ENCODE measurements at places on chromosomes 2 and 18.

DNA sequence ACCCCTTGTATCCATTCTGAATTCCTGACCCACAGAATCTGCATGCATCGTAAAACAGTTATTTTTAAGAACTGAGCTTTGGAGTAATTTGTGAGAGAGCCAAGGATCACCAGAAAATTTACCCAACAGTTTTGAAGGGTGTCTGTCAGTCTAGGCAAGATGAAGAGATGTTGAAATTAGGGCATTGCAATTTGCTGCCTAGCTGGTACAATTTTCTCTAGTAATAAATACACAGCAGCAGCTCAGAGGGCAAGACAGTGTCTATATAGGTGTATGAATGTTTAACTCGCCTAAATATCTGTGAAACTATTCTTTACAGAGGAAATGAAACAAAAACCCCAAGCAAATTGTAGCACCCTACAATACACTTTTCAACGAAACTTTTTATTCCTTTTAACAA, 377.8 kb upstream of the POU3F3 start:
- DNase-seq, result no peak

DNA sequence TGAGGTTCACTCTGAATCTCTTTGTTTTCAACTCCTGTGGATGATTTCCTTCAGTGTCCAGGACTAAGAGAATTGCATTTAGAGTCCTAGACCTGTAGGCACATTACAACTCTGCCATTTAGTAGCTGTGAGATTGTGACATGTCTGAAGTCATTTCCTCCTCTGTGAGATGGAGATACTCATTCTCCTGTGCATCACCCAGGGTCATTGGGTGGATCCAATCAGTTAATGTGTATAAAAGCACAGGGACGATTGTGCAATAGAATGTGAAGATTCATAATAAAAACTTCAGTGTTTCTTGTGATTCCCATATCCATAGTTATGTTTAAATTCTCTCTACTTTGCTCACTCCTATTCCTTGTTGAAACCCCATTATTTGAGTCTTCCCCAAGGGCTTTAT, 113.6 kb downstream of the DIS3L2 start:
- no peak for DNase-seq

DNA sequence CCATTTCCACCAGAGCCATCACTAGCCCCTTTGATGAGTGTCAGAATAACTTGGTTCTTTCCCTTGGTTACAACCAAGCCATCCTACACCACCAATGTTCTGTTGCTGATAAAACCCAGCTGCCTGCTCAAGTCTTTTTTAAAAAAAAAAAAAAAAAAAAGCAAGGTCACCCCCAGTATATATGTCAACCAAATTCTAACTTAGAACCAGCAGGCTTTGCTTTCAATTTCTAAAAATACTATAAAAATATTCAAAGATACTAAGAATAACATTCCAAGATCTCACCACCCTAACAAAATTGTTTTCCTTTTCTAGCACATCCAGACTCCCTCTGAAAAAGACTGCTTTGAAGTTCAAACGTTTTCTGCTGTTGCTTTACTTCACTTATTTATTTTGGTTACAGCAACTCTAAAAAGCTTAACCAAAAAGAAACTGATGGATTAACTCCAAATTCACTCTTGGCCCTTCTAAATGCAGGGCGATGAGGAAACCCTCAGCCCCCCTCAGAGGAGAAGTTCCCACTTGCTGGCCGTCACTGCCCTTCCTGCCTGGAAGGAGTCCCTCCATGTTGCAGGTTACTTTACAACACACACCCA, 10.9 kb downstream of the UXS1 start:
- DNase-seq, result no peak

DNA sequence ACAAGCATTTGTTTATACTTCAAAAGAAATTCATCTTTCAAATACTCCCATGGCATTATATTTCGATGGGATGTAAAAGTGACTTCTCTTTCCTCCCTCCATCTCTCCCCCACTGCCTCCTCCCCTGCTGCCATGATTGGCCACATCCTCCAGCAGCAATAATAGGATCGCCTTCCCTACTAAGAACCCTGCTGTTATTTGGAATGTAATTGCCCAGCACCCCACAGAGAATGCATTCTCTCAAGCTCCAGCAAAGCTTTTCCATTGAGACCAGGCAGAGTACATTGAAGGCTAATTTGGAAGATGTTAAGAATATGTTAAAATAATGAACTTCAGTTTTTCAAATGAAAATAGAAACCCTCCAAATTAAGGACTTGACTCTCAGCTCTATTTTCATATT, 375.4 kb upstream of the ACVR2A start:
- DNase-seq, result peak; percentile 24

- no peak for DNase-seq
Measured at GRCh38 chr18:63686871-63687270, 15.9 kb upstream of the SERPINB11 start.

DNA sequence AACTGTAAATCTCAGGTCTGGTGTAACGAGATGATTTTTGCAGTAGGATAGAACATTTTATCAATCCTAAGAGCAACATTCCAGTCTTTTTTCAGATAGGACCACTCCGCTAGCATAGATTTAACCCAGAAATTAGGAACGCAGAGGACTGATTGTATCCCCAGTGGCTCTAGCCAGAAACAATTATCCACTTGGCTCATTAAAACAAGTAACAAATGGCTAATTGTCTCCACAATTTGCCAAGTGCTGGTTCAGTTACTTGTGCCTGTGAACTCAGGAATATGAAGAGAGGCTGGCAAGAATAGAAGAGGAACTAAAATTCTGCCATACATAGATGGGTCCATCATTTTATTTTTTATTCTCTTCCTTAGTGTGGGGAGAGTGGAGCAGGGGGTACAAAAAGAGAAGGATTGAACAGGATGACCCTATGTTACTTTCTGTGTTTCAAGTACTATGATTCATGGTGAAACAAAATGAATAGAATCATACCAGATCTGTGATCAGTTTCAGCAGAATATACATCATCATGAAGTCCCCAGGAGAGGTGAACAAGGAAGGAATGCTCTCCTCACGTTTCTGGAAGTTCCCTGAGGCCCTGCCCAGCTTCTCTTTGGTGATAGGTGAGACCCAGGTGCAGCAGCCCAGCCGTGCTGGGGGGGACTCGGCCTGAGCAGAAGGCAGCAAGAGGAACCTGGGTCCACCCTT, 121.6 kb downstream of the ARL4C start:
- DNase-seq, result no peak

- no peak for DNase-seq
Measured at GRCh38 chr2:8028981-8029380, 652.9 kb upstream of the ID2 start.

GRCh38 chr2:47043142-47043890, 111.8 kb downstream of the STPG4 start:
- no peak for DNase-seq

- DNase-seq, result no peak
Measured at GRCh38 chr2:119522671-119523070, 1.6 kb downstream of the SCTR start.

DNA sequence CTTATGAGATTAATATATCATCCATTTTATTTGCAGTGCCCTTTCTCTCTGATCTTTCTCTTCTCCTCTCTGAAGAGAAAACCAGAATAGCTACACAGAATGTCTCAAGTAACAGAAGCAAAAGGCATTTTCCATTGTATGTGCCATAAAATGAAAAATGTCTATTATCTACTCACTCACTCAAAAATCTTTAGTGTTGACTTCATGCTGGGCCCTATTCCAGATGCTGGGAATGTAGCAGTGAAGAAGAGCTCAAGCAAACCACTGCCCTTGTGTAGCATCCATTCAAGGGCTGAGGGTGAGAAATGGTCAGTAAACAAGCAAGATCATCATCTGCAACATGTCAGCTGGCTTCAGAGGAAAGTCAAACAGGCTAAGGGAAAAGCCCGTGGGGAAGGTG, 427.7 kb downstream of the METTL4 start:
- DNase-seq, result no peak

DNA sequence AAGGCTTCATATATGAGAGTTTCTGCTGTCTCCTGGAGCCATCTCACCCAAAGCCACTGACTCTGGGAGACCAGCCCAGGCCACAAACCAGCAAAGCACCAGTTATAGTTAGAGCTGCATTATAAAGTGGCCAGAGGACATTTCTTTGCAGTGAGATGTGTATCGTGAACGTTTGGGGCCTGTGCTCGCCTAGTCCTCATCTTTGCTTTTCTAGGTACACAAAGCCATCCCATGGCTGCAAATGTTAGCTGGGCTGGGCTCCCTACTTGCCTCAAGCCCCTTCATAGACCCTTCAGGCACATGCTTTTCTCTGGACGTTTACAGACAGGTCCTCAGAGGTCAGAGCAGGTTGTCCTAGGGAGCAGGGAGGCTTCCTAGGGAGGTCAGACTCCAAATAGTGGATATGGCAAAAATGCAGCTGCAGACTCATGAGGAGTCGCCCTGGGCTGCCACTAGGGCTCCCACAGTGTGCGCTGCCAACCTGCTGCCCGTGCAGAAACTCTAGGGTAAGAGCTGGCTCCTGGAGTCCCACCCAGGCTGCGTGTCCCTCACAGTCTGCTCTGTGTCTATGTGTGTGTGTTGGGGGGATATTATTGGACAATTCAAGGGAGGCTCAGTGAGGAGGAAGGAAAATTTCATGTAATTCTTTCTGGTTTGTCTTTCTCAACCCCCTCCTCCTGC, 141.0 kb downstream of the RPIA start:
- DNase-seq, result no peak

DNA sequence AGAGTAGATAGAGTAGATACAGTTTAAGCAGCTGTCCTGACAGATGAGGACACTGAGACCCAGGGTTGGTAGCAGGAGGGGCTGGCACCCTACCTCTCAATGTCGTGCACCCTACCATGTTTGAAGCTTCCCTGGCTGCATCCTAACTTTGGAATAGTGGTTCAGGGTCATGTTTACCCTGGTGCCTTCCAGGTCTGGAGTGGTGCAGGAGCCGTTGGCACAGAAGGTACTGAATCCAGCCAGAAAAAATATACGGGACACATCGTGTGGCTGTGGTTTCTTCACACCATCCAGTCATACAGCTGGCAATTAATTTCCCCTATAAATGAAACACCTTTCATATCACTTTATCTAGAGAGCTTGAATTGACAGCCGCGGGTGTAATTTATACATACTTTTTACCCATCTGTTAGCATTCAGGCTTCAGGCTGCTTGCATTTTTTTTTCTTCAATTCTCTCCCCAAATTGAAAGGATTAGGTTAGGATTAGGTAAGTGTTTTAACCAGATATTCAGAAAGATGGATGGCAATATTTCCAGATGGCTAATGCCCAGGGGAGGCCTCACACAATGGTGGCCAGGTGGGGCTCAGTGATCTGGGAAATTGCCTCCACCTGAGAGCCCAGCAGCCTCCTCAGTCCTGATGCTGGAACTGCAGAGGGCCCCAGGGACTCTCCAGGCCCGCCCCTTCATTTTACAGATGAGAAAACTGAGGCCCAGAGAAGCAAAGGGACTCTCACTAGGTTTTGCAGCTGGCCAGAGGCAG, 127.0 kb downstream of the CELF4 start:
- peak; percentile 30 for DNase-seq

DNA sequence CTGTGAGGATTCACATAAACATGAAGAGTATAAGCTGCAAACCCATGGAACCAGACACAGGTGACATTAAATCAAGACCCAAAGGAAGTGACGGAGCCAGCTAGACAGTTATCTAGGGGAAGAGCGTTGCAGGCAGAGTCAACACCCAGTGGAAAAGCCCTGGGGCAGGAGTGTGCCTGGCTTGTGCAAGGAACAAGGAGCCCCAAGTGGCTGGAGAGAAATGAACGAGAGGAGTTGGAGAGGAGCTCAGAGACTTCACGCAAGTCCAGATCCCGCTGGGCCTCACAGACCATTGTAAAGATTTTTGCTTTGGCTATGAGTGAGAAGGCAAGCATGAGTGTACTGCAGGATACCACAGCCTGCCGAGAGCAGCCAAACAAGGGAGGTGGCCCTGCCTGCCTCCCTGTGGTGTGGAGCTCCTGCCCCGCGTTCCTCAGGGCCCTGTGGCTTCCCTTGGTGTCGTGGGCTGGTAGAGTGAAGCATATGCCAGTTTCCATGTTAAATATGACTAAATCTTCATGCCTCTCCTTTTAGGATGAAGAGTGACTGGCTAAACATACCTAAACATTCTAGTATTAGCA, 88.2 kb downstream of the SP3 start:
- DNase-seq, result no peak

DNA sequence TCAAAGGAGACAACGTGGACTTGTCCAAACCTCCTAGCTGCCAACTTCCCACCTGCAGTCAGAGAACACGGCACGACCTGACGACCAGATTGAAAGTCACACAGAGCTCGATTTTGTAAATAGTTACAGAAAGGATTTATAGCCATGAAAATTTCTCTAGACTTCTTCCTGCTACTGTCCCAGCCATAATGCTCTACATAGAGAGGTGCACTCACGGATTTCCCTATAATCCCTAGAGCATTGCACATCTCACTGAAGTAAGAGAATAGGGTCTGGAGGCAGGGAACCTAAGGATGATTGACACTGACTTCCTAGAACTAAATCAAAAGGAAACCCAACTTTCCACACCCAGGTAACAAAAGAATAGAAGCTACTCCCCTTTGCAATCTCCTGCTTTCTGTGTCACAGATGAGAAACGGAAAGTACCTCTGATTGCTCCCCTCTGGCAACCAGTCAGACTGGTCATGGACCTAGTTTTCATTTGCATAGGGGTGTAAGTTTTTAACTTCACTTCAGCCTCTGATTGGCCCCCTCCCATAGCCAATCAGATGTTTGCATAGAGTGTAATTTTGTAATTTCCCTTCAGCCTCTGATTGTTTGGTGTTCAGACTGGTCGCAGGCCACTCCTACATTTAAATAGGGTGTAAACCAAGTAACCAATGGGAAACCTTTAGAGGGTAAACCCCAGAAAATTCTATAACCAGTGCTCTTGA, 58.6 kb upstream of the FBXO11 start:
- DNase-seq, result no peak

DNA sequence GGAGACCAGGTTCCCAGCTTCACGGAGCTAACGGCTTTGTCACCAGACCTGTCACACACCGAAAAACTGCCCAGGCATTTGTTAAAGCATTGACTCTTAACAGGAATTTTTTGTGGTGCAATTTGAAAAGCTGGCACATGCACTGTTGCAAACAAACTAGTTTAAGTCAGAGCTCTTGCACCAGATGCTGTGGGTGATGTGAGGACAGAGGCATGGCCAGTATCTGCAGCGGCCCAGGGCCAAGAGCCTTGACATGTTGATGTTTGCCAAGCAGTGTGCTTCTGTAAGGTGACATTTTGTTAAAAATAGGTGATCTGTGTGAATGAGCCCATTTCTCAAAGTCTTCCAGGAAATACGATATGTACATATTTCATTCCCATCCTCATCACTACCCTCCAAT, 142.5 kb downstream of the MTCL1 start:
- DNase-seq, result no peak

DNA sequence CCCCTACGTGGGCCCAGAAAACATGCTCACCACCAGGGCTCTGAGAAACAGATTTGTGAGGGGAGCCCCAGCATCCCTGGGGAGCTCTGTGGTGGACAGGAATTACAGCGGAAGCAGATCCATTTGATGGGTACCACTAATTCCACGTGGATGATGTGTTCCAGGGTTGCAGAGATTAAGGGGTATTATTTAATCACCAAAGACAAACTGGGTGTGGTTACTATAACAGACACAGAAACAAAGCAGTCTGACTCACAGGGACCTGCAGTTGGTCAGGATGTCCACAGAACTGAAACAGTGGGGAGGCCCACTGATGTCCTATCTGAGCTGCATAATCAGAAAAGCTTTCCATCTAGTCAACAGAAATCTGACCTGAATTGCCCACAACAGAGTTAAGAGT, 65.8 kb downstream of the PSMG2 start:
- no peak for DNase-seq

GRCh38 chr18:78447211-78447610, 532.4 kb upstream of the SALL3 start:
- DNase-seq, result no peak

Data from NCI-H1092 treated with DMSO at 0.1 percent for 48 hours (cell line).